ENCODE measurements at places on chromosomes 1 and 21.

GRCh38 chr1:48203287-48203900 lies 19.1 kb upstream of the SLC5A9 start:
- no peak for DNase-seq

GRCh38 chr1:69315823-69316222 lies 251.9 kb upstream of the LRRC7 start:
- no peak for DNase-seq

- no peak for DNase-seq
Observed at GRCh38 chr1:180123463-180123936, 31.2 kb upstream of the QSOX1 start.

DNA sequence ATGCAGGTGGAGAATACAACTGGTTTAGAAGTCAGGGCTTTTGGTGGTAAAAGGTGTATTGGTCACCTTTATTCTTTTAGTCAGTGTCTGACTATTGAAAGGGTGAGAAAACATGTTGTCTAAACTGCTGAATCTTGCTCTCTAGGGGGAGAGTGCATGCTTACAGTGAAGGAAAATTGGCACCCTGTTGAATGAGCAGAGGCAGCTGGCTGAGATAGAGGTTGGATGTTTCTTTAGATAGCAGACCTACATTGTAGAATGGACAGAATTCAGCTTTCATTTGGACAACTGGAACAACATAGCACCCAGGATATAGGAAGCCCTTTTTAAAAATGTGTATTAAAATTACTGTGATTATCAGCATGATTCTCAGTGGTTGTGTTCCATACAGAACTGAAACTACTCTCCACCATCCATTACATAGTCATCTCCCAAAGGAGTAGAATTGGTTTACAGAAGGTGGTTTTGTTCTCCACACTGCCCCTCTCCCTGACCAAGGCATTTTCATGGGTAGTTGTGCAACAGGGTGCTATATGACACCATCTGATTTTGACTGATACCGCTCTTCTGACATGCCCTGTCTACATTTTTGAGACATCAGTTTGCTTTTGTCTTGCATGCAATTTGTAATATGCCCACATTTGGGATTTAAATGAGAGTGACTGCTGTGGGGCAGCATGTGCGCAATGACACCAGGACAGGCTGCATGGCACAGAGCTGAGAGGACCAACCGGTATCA lies 16.2 kb downstream of the RHOU start:
- DNase-seq: no peak

- DNase-seq: no peak
Observed at GRCh38 chr1:93707956-93708355, 26.3 kb upstream of the BCAR3 start.

DNA sequence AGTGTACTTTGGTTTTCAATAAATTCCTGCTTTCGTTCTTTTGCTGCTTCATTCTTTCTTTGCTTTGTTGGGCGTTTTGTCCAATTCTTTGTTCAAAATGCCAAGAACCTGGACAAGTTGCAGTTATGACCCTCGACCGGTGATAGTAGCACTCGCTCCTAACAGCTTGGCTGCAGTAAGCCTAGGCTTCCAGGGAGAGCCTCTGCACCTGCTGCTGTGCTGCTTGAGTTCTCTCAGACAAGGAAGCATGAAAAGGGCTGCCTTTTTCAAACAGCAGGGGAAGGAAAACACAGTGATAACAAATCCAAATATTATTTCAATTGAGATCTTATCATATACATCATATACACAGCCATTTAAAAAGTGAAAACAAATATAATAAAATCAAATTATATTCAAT lies 12.8 kb upstream of the RIPK4 start:
- no peak for DNase-seq

- DNase-seq: no peak
Observed at GRCh38 chr1:150061632-150062101, 5.9 kb upstream of the VPS45 start.

DNA sequence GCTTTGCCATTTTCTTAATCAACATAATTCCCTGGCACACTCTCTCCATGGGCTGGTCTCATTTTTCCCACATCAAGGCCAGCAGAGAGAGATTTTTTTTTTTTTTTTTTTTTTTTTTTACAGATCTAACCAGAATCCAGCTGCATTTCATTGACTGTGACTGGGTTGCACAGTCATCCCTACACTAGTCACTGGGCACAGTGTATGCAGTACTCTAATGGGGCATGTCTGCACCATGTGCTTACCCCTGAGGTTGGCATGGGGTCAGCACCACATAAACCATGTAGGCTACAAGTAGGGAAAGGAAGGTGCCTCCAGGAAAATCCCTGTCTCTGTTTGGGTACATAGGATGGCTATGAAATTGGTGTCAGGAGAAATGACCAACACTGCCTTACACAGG lies 64.1 kb upstream of the LRP8 start:
- no peak for DNase-seq

DNA sequence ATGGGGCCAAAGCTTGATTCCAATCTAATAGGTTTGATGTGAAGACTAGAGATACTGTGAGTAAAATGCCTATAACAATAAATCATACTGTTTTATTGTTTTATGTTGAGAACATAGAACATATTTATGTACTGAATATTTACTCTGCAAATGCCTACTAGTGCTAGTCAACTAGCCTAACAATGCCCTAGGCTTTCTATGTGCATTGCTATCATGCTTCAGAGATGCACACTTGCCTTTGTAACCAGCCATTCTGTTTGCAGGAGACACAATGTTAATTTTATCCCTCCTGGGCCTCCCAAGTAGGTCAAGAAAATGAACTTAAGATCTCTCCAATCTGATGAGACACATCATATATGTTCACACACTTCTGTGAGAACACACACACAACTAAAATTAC lies 530.8 kb upstream of the BEND5 start:
- DNase-seq: no peak

DNA sequence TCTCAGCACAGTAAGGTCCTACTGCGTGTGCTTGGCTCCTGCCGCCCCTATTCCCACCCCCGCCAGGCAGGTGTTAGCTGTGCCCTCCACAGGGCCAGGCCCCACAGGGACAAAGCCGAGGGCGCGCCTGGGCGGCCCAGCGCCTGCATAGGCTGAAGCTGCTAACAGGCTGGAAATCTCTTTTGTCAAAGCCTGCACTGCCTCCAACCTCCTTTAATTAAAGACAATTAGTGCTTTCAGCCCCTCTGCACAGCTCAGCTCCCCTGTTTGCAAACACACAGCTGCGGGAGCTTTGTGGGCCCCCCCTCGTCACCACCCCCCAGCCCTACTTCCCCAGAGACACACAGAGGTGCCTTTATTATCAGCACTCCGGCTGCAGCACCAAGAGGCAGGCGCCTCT lies 95.9 kb downstream of the EPHB2 start:
- peak; percentile 70 for DNase-seq

- no peak for DNase-seq
Observed at GRCh38 chr1:53606651-53607051, 132.3 kb downstream of the GLIS1 start.

DNA sequence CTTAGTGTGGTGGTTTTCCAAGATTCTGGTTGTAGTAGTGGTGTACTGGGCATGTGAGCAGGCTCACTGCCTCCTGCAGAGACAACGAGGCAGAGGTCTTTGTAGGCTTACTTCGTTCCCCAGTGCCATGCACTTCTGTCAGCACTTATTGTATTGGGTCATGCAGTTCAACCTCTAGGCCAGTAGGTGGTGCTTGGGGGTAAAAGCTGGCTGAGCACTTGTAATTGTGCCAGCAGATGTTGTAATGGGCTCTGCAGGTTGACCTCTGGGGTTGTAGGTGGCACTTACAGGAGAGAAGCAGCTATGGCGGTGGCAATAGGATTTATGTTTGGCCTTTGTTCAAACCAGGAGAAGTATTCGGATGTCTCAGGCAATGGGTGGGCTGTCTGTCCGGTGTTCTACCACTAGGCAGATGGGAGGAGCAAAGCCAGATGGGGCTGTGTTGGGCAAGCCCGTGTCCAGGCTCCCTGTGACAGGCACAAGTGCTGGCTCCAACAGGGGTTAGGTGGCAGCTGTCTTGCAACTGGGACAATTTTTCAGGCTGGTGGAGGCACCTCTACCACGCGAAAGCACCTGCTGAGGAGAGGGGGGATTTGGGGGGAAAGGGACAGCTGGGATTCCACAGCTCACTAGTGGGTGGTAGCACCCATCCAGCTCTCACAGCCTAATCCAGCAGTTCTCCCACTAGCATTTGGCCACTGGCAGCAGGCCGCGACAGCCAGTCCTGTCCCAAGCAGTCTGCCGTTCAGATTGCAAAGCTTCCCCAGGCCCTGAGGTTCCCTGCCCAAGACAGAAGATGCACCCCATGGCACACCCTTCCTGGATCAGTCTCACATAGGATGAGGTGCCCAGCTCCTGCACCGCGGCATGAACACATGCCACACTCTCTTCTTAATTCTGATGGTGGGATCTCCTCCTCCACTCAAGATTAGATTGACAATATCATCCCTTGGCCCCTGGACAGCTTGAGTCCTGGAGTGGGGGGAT lies 274.5 kb downstream of the CTH start:
- DNase-seq: peak; percentile 12

DNA sequence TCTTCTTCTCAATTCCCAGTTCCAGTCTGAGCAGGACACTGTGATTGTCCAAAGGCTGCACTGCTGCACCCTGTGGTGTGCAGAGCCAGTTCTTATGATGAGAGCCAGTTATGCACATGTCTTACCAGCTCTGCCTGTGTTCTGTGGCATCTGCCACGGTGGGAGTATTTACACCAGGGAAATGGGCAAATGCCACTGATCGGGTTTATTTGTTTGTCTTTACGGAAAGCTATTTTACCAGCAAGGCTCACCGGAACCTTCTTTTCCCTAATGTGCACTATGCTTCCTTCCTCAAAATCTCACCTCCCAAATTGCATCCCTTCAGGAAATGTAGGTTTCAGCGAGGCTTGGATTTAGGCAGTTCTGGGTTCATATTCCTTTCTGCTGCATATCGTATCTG lies 49.0 kb downstream of the EVA1C start:
- DNase-seq: no peak

DNA sequence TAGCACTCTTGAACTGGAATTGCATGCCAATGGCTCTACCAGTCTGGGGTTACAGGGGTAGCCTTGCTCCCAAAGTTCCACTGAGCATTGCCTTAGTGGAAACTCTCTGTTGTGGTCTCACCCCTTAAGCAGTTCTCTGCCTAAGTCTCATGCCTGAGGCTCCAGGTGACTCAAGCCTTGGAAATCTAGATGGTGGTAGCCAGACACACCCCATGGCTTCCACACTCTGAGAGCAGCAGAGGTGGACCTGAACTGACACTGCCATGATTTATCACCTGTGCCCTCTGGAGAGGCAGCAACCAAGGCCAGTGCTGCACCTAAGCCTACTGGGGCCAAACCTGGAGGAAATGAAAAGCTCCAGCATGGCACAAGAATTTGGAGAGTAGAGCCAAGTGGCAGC lies 285.7 kb upstream of the PKN2 start:
- no peak for DNase-seq

DNA sequence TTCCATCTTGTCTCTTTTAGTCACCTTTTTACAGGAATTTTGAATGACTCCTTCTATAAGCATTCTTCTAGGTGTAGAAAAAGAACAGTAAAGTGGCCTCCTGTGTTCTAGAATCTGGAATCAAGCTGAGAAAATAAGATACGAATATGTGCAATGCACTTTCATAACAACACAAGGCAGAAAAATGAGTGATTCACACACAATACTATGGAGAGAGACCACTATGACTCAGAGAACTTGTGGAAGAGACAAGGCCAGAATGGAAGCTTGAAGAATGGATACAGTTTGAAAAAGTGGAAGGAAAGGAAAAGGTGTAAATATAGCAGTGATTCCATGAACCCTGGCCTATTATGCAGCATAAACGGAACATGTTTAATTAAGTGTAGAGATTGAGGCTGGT lies 57.1 kb upstream of the SAMSN1 start:
- no peak for DNase-seq

DNA sequence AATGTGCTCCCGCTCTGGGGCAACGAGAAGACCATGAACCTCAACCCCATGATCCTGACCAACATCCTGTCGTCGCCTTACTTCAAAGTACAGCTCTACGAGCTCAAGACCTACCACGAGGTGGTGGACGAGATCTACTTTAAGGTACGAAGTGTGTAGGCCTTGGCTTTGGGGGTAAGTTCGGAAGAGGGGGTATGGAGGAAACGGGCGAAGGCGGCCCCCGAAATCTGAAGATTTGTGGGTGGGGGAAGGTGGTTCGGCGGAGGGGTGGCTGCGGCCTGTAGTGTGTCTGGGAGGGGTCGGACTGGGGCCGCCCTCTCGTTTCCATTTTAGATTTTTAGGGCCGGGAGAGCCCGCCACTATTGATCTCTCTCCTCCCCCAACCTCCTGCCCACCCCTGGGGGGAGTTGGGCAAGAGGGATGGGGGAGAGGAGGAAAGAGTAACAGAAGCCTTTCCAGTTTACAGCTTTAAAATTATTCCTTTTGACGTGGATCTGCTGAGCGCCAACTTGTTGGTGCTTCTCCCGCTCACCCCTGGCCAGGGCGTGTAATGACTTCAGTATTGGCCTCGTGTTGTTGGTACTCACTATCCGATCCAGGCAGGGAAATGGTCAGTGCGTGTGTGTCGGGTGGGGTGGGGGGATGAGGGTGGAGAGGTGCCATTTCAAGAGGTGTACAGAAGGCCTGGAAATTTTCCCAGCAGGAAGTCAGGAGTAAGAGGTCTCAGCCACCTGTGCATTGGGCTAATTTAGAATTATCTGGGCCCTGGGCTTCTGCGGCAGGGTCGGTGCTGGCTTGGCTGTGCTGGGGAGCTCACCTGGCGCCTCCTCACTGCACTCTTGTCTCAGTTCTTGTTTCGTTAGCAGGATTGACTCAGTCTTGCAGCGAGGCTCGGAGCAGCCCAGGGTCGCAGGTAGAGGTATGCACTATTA lies 880 bp downstream of the PRPF38B start:
- peak; percentile 68 for DNase-seq

DNA sequence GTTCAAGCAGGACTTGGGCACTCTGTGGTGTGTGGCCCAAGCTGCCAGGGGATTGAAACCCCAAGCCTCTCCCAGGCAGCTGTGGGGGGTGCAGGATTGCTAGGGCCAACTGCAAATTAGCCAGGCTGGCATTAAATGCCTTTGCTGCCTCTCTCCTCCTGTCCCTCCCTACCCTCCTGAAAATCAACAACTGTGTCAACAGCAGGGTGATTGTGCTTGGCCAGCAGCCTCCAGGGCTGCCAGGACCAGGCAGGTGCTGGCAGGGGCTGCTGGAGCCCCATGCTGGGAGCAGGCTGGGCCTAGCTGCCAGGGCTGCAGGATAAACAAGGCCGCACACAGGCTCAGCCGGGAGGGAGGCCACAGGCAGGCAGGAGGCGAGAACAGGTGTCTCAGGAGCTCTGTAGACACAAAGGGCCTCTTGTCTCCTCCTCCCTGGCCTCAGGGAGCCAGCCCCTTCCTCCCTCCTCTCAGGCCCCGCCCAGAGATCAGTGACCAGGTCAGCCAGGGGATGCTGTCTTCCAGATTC lies 11.4 kb downstream of the SOX13 start:
- peak; percentile 60 for DNase-seq

- no peak for DNase-seq
Observed at GRCh38 chr1:190478149-190479049, 735 bp upstream of the BRINP3 start.
